Activated CD4-positive, alpha-beta T cell treated with anti-CD3 and anti-CD28 coated beads, Interleukin-2, amount 10 ng/mL, durations not matched to agents 24 days and 14 days (primary cell): ENCODE measurements at places on chromosomes 13 and 19. TPM values are rescaled to one million over a fixed set of nuclear protein-coding genes. Genes with fewer than 3 reads are reported as not detected.
A peak's percentile ranks its signal among the peaks of the same experiment; 100 is the strongest.

DNA sequence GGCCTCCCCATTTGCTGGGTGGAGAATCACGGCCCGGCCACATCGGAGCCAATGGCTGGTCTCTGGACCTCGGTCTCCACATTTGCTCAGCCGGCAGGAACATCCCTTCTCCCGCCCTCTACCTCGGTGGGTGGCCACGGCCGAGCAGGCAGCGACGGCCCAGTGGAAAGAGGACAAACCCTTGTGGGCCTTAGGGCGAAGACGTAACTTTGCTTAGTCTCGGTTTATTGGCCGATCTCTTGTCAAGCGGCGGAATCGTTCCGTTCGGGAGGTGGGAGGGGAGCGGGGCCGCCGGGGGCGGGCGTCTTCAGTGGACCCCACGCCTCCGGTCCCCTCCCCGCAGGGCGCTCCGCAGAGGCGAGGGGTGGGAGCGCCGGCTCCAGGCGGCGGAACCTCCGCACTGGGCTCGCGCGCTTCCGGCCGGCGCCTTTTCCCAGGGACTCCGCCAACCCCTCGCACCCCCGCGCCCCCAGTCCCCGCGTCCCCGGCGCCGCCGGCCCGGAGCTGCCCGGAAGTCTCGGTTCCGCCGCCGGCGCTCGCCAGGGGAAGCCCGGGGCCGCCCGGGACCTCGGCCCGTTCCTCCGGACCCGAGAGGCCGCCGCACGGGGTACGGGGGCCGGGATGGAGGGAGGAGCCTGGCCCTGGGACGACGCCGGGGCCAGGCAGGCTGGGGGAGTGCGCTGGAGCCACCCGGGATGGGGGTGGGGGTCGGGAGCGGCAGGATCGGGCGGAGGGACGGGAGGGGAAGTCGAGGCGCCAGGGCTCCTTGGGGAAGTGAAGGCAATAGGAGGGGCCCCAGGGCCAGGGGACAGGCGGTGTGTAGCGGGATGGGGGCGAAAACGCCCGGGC lies at the start of gene ZNF580:
ZNF580 (plus strand) TSS at position 426 of the 849 bp plus-strand sequence. CDS start 1,507 bp downstream, outside the sequence.
- DNase-seq: peak; percentile 90

GRCh38 chr13:76888421-76888820 lies 2.2 kb upstream of the KCTD12 start:
- DNase-seq: no peak

- DNase-seq: no peak
Observed at GRCh38 chr13:113418722-113419049, 34.6 kb downstream of the ADPRHL1 start.

GRCh38 chr19:7507884-7508283 lies 8.0 kb upstream of the ZNF358 start:
- peak; percentile 70 for DNase-seq

- no peak for DNase-seq
Observed at GRCh38 chr13:102128216-102128810, 273.5 kb downstream of the FGF14 start.

GRCh38 chr13:106619688-106620555 lies 52.0 kb upstream of the ARGLU1 start:
- peak; percentile 71 for DNase-seq

The PDS5B gene
- total RNA-seq: 60.3 and 70.2 TPM in 2 replicates

GRCh38 chr19:23772675-23773063 lies 14.0 kb upstream of the ZNF681 start:
- no peak for DNase-seq

- no peak for DNase-seq
Observed at GRCh38 chr19:48254529-48254970, 1.2 kb downstream of the CARD8 start.

The PEG3 gene
- total RNA-seq: not detected in 2 replicates

GRCh38 chr13:43831088-43831487 lies 44.3 kb upstream of the ENOX1 start:
- no peak for DNase-seq

DNA sequence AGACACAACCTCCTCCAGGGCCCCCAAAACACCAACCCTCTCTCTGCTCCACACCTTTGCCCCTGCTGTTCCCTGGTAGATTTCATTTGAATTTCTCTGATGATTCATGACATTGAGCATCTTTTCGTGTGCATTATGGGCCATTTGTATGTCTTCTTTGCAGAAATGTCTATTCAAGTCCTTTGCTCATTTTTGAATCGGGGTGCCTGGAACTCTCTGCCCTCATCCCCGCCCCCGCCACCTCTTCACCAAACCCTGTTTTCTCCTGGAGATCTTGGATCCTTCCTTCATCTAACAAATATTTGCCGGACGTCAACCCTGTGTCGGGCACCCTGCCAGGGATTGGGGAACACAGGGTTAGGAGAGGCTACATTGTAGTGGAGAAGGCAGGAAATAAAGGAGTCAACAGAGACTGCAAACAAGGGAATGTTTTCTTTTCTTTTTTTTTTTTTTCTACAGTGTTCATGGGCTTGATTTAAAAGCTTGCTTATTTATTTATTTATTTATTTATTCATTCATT lies 25.5 kb upstream of the SLC1A5 start:
- no peak for DNase-seq

DNA sequence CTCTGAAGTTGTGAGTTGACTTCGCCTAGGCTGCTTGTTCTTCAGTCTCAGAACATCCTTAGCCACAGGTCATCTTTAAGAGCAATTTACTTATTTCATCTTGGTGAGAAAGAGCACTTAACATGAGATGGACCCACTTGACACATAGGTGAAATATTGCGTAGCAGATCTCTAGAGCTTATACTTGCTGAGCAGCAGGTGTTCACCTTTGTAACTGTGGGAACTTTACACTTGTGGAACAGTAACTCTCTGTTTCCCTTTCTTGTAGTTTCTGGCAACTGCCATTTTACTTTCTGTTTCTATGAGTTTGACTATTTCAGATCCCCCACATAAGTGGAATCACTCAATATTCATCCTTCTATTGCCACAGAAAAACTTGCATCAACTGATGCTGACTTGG lies 95.7 kb downstream of the SLC10A2 start:
- no peak for DNase-seq

The USHBP1 gene
- total RNA-seq: 0.30 and 0.38 TPM in 2 replicates

The APOC4 gene
- not detected in 2 replicates for total RNA-seq

DNA sequence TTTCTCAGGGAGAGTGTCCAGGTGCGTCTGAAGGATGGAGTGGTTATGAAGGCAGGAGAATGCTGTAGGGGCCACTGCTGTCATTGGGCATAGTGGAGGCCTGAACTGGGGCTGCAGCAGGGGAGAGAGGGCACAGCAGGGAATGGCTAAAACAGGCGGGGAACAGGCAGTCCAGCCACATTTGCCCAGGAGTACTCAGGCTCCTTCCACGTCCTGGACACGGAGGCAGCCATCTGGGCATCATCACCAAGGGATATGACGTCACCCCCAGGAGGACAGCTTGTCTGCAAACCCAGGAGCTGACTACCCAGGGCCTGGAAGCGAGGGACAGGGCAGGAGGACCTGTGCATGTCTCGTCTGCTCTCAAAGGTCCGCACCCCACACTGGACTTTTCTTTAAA lies 22.2 kb downstream of the VSTM2B start:
- DNase-seq: no peak
